Amniotic epithelial cell (primary cell): ENCODE measurements at places on chromosomes 4 and X.

- no peak for DNase-seq
Observed at GRCh38 chr4:2331043-2331420, 69.1 kb upstream of the MXD4 start.

DNA sequence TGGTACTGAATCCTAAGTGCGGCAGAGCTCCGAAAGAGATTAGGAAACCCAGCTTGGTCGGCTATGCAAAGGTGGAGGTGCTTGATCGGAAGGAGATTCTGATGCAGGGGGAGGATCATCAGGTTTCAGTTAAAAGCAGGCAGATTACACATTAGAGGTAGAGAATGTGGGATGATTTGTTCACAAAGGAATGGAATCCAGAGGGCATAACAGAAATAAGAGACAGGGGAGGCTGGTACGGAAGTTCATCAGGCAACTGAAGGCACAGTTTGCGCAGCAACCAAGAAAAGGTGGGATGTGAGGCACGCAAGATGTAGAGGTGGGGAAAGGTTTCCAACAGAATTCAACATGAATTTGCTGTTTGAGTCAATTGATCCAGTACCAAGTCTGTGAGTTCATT, 424 bp upstream of the ZNF330 start:
- peak; percentile 85 for DNase-seq

GRCh38 chrX:87900320-87900908, 382.8 kb downstream of the KLHL4 start:
- DNase-seq: no peak

- peak; percentile 51 for DNase-seq
Observed at GRCh38 chr4:28357990-28358389, 1497.3 kb downstream of the STIM2 start.

DNA sequence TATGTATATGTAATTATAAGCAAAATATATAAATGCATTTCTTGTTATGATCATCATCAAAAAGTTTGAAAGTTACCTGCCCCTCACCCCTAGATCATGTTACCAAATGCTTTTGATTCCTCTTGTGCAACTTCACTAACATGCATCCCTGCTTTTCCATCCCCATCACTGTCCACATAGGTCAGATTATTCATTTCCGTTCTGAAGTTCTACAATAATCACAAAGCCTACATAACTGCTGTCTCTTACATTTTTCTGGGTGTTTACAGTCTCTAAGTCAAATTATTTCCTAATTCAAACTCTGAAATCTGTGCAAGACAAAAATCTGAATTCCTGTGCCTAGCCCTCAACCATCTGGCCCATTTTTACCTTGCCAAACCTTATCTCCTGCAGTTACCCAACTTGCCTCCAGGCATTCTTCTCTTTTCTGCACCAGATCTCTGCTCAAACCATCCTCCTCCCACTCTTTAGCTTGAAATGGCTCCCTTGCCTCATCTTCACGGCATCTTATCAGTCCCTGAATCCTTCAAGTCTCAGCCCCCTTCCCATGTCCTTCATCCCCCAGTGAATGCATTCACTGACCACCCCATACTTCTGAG, 42.4 kb upstream of the SLC39A8 start:
- peak; percentile 29 for DNase-seq

- no peak for DNase-seq
Observed at GRCh38 chr4:52370576-52370975, 288.5 kb downstream of the USP46 start.
